ENCODE measurements at places on chromosomes 6 and 20. TPM values are rescaled to one million over a fixed set of nuclear protein-coding genes. Genes with fewer than 3 reads are reported as not detected.

Gene KDM1B
- total RNA-seq: 17.5 TPM

Gene LY6G6C
- not detected for total RNA-seq

GRCh38 chr6:71048320-71049164 is 91.7 kb upstream of the B3GAT2 start:
- no peak for DNase-seq
- no peak overlapping the region for H3K27ac ChIP-seq
- no peak overlapping the region for H3K4me3 ChIP-seq

DNA sequence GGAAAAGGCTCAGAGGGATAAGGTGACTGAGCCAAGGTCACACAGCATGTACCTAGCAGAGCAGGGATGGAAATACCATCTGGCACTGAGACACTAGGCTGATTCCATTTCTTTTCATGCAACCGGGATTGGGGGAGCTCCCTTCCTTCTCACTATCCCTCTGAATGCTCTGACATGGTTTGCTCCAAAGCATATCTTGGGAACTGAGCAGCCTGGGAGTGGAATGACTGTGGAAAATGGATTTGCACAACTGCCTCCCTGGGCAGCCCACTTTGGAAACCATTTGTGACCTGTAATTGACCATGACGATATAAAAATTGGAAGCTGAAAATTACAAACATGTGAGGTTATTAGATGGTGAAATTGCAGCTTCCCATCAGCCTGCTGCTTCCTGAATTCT is 309.0 kb upstream of the CHD6 start:
- no peaks in the 10 kb centered on the region for H3K27me3 ChIP-seq
- no peaks in the 10 kb centered on the region for H3K36me3 ChIP-seq
- no peaks in the 10 kb centered on the region for H3K4me1 ChIP-seq
- no peak overlapping the region for H3K4me3 ChIP-seq
- H3K27ac ChIP-seq: no peak overlapping the region

- H3K4me3 ChIP-seq: no peak overlapping the region
- no peaks in the 10 kb centered on the region for H3K4me1 ChIP-seq
- no peaks in the 10 kb centered on the region for H3K36me3 ChIP-seq
- DNase-seq: no peak
- peaks cover 31% of the 10 kb centered on the region for H3K27me3 ChIP-seq
Observed at GRCh38 chr6:17999425-17999824, 12.0 kb upstream of the KIF13A start.

GRCh38 chr6:152068622-152069261 is 261.3 kb downstream of the ESR1 start:
- H3K27me3 ChIP-seq: no peaks in the 10 kb centered on the region
- no peak overlapping the region for H3K4me3 ChIP-seq
- no peak overlapping the region for H3K27ac ChIP-seq
- H3K4me1 ChIP-seq: no peaks in the 10 kb centered on the region
- no peak for DNase-seq

DNA sequence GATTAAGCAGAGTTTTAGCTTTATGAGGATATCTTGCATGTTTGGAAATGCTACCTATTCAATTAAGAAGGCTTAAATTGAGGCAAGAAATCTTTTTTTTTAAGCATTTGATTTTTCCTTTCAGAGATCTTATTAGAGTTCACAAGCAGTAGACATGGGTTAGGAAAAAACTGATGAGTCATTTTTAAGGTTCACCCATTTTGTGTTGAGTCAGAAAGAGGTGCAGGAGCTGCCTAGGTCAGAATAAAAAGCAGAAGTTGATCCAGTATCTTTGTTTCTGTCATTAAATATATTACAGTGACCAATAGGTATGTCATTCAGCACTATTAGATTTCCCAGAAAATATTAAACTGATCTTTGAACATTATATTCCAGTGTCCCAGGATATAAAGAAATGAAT is 306.8 kb downstream of the LMBRD1 start:
- DNase-seq: no peak
- peaks cover 1% of the 10 kb centered on the region for H3K27me3 ChIP-seq
